Cortex of kidney (tissue), 1 donor: ENCODE measurements at places on chromosomes 1 and 21.

- no peak for DNase-seq
Observed at GRCh38 chr1:6329851-6330250, 63.7 kb downstream of the ACOT7 start.

GRCh38 chr1:237737938-237738610 lies 152.6 kb downstream of the ZP4 start:
- DNase-seq = no peak

GRCh38 chr1:35958558-35958957 lies 27.7 kb downstream of the AGO3 start:
- DNase-seq = no peak

DNA sequence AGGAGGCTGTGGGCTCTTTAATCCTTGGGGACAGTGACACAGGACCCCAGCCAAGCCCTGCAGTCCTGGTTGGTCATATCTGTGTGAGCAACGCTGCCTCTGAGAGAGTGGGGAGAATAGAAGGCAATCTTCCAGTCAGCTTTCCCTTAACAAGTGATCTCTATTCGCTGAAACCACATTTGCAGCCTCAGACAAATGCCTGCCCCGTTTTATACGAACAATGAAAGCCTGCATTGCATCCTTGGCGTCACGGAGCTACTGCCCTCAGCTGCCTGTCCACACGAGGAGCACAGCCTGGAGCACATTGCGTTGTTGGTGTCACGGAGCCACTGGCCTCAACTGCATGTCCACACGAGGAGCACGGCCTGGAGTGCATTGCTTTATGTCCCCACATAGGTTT lies 150.2 kb upstream of the ARHGEF16 start:
- no peak for DNase-seq

DNA sequence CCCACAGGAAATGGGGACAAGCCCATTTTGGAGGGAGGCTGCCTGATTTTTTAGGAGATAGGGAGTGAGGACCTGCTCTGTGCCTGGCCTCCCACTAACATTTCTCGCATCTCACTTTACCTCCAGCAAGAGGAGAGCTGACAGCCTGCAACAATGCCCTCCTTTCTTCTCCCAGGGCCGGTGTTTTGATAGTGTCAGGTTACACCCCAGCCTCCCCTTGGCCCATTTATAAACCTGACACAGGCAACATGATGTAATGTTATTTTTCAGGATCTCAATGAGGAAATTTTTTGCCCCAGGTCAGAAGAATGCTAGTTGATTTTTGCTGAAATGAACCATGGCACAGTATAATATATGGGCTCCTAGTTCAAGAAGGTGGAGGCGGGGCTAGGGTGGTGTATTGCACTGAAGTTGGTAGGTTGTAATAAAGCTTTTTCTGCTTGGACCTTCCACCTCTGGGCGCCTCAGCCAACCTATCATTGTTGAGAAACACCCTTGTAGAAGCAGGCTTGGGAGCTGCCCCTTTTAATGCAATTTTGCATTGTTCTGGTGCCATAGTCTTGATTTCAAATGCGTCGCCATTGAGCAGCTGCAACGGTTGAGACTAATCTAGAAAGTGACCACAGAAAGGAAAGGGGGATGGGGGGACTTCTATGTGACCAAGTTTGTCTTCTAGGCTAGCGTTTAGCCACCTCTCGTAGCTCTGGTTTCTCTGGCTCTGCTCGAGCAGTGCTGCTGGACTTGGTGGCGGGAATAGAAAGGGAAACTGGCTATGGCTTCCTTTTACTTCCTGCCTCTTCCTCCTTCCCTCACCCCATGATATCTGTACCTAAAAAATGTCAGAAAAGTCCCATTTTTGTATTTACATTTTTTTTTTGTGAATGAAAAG lies 53.0 kb downstream of the PBX1 start:
- DNase-seq = no peak

GRCh38 chr1:229268505-229268904 lies 2.4 kb upstream of the RAB4A start:
- no peak for DNase-seq

DNA sequence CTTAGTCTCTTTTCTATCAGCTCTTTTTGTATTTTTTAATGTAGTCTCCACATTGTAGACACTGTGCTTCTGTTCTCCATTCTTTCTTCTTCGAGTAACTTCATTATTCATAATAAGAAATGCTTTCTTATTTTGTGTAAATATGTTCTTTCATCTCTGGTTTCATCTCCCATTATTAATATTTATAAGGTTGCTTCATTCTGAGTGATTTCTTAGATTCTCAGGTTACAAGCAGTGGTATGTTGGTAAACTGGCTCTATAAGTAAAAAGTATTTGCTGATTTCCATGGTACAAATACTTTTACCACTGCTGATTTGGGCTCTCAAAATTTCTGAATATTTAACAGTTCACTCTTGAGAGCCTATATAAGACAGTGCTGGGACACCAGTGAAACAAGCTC lies 81.3 kb downstream of the CDC14A start:
- DNase-seq = no peak

GRCh38 chr1:66556161-66556611 lies 22.2 kb downstream of the SGIP1 start:
- DNase-seq = no peak

- no peak for DNase-seq
Observed at GRCh38 chr1:29162025-29162424, 19.7 kb downstream of the SRSF4 start.

GRCh38 chr1:37621326-37621870 lies 13.3 kb downstream of the RSPO1 start:
- DNase-seq = no peak

- DNase-seq = no peak
Observed at GRCh38 chr21:42737951-42738590, 84.7 kb downstream of the PDE9A start.

DNA sequence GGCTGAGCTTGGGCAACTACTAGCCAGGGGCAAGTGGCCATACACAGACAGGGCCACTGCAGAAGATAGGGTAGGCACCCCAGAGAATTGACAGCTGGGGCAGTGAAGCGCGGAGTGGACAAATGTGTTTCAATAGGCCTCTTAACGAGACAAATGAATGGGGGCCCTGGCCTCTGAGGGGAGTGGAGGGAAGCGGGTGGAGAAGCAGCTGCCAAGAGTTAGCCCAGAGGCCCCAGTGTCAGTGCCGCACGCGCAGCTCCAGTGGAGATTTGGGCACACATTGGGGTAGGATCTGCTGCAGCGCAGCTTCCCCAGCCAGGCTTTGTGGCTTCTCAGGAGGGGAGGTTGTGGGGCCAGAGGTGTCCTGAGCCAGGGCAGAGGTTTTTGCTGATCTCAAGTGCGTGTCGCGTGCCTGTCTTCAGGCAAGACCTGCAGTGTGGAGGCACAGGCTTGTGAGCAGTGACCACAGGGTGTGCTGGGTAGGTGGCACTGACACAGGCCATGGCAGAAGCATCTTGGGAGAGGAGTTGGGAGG lies 16.9 kb downstream of the PTPRF start:
- DNase-seq = no peak

- DNase-seq = no peak
Observed at GRCh38 chr21:15329191-15329590, 264.4 kb upstream of the NRIP1 start.

- DNase-seq = no peak
Observed at GRCh38 chr21:14862794-14863720, 201.7 kb downstream of the NRIP1 start.

DNA sequence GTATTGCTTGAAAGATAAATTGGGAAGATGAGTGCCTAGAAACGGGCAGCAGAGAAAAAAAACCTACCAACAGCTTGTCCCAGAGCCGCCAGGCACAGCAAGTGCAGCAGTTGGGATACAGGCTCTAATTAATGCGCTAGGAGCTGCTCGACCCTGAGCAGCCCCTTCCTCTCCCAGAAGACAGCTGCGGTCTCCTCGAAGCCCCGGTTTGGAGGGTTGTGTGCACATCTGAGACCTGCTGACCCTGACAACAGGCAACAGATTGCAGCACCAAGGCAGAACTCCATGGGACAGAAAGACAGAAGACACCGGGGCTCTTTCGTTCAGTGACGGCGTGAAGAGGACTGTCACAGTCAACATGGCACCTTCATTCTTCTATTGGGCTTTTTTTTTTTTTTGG lies 101.4 kb downstream of the TSEN15 start:
- no peak for DNase-seq

DNA sequence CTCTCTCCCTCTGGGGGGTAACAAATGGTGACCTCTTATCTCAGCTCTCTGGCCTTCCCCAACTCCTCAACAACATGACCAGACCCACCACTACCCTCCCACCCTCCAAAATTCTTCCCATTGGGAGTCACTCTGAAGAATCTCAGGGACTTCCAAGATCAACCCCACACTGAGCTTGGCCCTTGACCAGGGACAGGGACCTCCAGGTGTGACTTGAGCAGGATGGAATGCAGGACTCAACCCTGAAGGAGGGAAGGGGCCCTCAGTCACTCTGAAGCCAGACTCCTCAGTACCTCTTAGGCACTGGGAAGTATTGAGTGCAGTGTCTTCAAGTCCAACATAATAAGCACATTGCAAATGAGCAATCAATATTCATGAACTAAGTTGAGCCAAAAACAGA lies 1.9 kb downstream of the CASQ1 start:
- no peak for DNase-seq

DNA sequence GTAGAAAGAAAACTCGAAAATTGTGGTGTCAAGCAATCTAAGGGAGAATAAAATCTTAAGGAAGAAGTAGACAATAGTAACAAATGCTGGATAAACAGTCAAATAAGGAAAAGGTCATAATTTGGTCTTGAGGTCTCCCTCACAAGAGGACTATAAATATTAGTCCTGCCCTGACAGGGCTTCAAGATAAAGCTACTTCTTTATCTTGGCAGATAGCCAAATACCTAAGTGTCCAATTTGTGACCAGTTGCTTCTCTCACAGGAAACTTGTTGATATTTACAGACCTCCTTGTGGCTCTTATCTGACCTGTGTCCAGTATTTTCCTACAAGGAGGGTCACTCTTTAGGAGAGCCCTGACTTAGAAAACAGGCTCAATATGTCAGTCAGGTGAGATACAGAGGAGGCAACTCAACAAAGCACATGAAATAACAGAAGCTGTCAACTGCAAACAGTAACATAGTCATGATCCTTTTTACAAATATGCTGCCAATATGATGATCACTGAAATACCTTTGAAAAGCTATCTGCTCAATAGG lies 88.8 kb downstream of the TNNI3K start:
- no peak for DNase-seq

- DNase-seq = no peak
Observed at GRCh38 chr1:180155182-180155682, 563 bp downstream of the QSOX1 start.

DNA sequence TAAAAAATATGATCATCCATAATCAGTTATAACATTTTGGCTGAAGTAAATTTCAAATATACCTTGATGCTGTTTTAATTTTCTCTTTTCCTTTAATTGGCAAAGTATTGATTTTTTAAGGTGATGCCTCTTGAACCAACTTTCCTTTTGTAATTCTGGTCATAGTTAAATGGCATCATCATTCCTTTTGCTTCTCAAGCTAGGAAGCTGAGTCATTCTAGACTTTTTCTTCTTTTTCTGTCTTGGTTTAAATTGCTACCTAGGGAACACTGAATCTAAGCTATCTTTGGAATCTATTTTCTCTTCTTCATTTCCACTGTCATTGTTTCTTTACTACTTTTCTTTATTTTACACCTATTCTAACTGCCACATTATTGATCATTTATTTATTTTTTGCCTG lies 162.7 kb downstream of the HMCN1 start:
- no peak for DNase-seq

DNA sequence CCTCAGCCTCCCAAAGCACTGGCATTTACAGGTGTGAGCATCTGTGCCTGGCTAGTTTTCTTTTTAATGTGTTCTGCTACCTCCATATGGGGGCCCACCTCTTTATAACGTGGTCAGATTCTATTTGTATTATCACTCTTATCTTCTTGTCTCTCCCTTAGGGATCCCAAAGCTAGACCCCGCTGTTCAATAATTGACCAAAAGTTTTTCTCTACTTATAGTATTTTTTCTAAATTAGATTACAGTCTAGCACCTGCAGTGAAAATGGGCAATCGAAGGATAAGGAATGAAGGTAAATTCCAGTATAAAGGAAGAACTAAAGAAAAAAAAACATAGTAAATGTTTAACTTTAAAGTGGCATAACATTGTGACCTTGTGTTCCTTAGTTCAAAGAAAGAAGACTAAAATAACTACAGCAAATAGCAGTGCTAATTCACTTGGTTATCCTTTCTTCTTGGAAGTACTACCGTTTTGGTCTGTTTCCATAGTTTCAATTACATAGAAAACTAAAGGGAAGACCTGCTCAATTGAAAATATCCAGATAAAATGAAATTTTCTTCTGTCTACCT lies 24.1 kb downstream of the NFYC start:
- no peak for DNase-seq

GRCh38 chr1:15761366-15762128 lies 3.0 kb downstream of the FBLIM1 start:
- DNase-seq = no peak

DNA sequence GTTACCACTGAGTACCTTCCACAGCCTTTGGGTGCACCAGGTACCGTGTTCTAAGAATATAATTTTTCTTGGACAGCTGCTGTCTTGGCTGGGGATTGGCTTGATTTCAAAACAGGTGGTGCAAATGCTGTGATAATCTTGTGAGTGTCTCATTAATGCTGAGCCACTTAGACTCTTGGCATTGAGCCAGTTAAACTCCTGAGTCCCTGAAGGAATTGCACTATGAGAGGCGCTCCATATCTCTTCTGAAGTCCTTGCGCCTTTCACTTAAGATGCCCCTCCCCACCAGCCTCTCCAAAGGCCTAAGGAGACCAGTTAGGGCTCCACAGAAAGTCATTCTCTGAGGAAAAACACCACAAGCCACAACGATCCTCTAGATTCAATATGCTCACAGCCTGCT lies 51.0 kb downstream of the BACH1 start:
- DNase-seq = no peak

GRCh38 chr21:43332861-43333297 lies 94.1 kb downstream of the SIK1 start:
- no peak for DNase-seq

GRCh38 chr21:14752345-14752909 lies 206.3 kb upstream of the SAMSN1 start:
- no peak for DNase-seq

DNA sequence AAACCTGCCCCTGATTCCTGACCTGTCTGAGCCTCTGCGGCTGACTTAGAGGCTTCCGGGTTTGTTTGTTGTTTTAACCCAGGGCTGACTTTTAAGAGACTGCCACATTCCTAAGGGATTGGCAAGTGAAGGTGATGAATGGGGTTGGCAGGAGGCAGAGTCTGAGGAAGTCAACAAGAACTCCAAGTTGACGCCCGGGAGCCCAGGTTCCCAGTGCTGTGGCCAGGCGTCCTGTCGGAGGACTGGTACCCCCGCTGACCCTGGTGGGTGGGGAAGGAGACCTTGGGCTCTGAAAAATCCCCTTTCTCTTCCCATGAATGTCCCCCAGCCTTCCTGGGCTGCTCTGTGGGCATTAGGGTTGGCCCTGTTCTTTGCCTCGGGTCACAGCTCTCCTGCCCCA lies 19.7 kb upstream of the EPS8L3 start:
- no peak for DNase-seq
